ENCODE measurements at places on chromosomes 2 and 18.

- no peak for DNase-seq
Measured at GRCh38 chr18:60846396-60846795, 473.8 kb upstream of the MC4R start.

DNA sequence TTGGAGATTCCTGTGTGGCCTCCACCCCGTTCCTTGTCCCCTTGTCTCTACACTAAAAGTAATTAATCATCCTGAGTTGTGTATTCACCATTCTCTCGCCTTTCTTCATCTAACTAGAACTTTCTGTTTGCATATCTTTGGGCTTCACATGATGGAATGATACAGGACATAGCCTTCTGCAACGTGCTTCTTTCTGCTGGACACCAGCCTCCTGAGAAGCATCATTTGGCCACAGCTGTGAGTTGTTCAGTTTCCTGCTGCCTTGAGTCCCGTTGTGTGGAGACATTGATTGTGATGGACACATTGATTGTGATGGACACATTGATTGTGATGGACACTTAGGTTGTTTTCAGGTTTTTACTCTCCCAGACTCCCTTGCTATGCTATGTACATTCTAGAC lies 139.3 kb downstream of the KCTD1 start:
- DNase-seq = no peak

DNA sequence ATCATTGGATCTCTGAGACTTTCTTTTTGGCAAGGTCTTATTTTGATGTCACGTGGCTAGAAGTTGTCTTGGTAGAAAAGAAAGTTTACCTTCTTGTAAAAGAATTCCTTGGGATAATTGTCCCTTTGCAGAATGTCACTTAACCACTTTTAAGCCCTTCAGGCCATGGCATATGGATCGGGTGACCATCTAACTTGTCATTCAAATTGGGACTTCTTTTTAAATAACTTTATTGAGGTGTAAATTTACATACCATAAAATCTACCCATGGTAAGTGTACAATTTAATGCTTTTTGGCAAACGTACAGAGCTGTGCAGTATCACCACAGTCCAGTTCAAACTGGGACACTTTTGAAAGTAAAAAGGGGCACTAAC lies 24.6 kb downstream of the ARMC9 start:
- DNase-seq = no peak

GRCh38 chr2:66574701-66575624 lies 140.0 kb downstream of the MEIS1 start:
- DNase-seq = peak; percentile 44

- DNase-seq = no peak
Measured at GRCh38 chr2:170500770-170501169, 214.4 kb upstream of the SP5 start.

GRCh38 chr2:189862751-189863150 lies 78.5 kb downstream of the PMS1 start:
- no peak for DNase-seq

DNA sequence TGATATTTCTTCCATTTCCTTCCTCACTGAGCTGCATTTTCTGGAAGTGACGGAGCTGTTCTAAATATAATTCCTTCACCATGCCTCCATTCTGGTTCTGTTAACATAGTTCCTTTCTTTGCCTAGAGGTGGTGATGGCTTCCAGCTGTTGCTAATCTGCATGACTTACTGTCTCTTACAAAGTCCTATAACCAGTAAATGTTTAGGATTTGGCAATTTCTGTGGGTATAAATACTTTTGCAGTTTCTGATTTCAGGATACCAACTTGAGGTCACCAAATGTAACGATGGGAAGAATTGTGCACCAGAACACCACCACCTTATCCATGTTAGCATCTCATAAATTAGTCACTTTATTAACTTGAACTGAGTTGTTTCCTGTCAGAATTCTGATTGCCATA lies 101.7 kb upstream of the FN1 start:
- no peak for DNase-seq

DNA sequence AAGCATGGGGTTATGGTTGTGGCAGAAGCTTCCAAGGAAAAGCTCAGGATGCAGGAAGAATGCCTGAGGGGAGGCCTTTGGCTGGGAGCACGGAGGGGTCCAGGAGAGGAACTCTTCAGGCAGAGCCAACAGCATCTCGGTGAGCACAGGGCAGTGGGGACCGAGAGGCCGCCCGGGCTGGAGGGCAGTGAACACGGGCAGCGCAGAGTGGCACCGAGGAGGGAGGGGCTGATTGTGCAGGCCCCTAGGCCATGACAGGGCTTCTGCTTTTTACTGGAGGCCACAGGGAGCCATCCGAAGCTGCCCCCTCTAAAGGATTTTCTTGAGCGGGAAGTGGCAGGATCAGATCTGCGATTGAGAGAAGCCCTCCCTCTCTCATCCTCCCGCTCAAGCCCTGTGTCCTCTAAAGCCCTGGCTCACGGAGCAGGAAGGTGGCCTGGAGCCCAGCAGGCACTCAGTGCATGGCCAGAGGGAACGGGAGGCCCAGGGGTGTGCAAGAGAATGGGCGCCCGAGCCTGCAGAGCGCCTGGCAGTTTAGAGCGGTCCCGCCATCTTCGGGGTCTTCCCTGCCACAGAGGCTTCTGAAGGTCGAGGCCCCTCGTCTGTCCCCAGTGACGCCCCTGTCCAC lies 110.0 kb upstream of the STON1 start:
- DNase-seq = no peak

DNA sequence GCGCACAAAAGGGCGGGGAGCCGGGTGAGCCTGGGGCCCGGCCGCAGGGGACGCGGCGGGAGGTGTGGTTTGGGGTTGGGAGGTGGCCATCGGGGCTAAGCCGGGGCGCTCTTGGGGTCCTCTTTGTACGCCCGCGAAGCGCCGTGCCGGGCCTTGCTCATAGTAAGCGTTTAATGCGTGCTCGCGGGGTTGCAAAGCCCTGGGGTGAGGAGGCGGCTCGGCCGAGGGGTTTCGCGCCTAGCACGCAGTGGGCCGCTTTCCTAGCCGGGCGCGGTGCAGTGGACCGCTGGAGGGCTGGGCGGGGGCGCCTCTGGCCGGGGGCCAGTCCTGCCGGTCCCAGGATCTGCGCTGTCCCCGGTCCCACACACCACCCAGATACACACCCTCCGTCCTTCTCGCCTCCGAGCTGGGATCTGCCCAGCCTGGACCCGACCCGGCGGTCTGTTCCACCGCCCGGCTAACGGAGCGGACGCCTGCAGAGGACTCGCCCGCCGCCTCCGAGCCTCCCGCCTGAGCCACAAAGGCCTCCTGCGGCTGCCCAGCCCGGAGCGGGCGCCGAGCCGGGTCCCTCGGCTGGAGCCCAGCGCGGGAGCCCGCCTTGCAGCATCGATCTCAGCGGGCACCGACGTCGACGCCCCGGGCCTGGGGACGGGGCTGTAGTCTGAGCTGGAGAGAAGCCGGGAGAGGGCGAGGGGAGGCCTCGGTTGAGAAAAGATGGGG lies 564 bp downstream of the DPYSL5 start:
- no peak for DNase-seq

- no peak for DNase-seq
Measured at GRCh38 chr2:61172671-61173070, 10.7 kb downstream of the C2orf74 start.

GRCh38 chr2:129923265-129924091 lies 56.0 kb upstream of the RAB6C start:
- DNase-seq = no peak

GRCh38 chr2:171846894-171847293 lies 47.1 kb downstream of the SLC25A12 start:
- no peak for DNase-seq

DNA sequence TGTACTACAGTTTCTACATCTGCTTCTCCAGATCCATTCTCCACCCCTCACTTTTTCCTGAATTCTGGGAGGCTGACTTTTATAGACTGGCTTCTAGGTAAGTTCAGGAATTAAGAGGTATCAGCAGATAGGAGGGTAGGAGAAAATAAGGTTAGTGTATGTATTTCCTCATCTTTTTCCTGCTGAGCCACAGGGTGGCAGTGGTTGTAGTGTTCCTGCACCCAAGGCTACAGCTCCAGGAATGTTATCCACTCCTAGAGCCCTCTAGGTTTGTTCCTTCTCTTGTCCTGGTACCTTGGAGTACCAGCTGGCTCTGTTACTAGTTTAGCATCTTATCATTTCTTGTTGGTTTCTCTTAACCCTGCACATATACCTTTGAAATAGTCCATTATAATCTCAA lies 40.7 kb upstream of the C2orf66 start:
- DNase-seq = peak; percentile 32

GRCh38 chr2:163471947-163472346 lies 263.9 kb downstream of the FIGN start:
- DNase-seq = no peak

- no peak for DNase-seq
Measured at GRCh38 chr2:100934504-100935371, 67.4 kb upstream of the RPL31 start.

DNA sequence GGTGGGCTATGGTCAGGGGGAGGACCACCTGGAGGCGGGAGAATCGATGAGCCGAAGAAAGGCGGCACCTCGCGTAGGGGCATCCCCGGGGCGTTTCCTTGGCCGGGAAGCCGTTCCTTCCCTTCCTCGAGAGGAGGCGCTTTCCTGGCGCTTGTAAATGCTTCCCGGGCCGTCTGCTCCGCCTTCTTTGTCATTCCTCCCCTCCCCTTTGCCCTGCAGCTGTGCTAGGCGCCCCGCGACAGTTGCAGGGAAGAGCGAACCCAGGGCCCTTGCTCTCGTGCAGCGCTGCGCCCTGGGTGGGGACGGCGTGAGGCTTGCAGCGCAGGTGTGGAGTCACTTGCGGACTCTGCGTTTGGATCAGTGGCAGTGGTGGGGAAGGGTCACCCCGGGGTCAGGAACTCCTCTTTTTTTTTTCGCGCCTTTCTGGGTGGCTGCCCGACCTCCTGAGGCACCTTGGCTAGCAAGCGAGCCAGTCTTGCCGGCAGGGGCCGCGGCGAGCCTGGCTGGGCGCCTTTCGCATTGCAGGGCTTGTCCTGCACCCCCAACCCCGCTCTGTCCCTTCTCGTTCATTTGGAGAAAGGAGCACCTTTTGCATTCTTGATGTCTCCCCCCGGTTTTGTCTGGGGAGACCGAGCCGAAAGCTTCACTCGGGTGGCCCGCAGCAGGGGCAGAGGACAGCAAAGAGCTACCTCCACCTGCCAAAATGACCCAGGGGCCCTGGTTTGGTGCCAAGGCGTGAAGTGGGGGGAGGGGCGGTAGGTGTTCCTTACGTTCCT lies 858 bp downstream of the KCNS3 start:
- peak; percentile 87 for DNase-seq

GRCh38 chr2:216735086-216735485 lies 39.7 kb upstream of the IGFBP5 start:
- DNase-seq = no peak

GRCh38 chr2:20573620-20574422 lies 77.1 kb downstream of the HS1BP3 start:
- peak; percentile 33 for DNase-seq

DNA sequence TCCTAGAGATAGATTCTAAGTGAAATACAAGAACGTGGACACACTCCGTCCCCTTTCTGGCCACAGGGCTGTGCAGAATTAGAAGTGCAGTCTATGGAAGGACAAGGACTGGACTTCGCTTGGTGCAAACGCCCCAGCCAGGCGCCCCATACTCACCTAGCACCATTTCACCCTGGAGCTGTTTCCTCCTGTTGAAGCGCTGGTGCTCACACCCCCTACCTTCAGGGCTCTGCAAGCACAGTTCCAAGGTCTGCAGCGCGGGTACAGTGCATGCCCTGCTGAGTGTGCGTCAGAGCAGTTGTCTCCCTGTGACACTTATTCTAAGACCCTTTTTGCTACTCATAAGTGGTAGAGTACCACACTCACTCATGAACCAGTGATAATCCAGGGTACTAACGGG lies 3.0 kb downstream of the HPCAL1 start:
- DNase-seq = peak; percentile 21

DNA sequence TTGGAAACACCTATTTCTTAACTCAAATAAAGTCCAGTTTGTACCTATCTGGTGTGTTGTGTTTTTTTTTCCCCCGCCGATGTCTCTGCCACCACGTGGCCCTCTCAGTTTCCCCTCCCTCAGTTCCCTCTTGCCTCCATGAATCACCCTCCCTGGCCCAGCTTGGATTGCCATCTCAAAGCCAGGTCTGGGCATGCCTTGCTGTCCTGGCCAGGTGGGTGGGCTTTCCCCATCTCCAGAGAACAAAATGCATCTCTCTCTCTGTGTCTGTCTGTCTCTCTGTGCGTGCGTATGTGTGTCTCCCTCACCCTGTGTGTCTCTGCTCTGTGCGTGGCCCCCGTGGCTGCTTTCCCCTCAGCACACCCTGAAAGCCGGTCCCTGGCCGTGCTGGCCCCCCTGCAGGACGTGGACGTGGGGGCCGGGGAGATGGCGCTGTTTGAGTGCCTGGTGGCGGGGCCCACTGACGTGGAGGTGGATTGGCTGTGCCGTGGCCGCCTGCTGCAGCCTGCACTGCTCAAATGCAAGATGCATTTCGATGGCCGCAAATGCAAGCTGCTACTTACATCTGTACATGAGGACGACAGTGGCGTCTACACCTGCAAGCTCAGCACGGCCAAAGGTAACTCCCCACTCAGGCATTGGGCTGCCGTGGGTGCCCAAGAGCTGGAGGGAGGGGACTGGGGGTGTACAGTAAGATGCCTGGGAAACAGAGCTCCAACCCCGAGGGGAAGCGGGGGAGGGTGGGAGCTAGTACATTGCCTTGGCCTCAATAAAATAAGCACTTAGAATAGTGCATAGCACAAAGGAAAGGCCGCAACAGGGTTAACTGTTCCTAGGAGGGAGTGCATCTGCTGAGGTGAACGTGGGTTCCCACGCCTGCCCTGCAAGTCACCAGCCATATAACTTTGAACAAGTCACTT lies 31.6 kb upstream of the GMPPA start:
- no peak for DNase-seq

DNA sequence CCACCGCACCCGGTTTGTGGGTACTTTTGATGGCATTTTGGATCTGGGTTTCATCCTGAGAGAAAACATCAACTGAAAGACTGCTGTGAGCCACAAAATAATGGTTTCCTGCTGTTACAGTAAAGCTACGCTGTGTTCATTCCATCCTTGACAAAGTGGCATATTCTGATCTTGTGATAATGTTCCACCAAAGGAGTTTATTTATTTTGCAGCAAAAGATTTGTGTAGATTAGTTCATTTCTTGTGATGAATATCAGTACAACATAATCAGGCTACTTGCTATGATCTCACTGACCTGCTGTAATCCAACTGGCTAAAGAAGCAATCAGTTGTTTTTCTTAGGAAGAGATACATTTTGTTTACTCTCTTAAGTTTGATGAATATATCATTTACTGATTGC lies 45.0 kb downstream of the EEF1B2 start:
- DNase-seq = no peak

GRCh38 chr2:149290662-149291061 lies 39.7 kb upstream of the LYPD6 start:
- no peak for DNase-seq

- peak; percentile 52 for DNase-seq
Measured at GRCh38 chr2:197378494-197379307, 56.1 kb downstream of the SF3B1 start.

DNA sequence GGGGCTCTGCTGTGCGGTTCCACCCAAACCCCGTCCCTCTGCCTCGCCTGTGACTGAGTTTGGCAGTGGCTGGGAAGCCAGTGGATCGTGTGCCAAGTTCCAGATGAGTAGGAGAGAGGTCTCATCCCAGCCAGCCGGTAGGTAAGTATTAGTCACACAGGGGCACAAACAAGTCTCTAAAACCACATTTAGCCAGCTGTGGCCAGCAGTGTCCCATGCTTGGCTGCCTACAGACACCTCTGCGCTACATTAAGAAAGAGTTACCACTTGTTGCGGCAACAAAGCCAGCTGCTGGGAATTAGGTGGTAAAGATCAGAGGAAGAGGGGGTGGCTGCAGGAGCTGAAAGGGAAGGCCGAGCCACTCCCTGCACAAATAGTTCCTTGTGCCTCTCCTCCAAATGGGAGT lies 81.2 kb downstream of the GATA6 start:
- peak; percentile 68 for DNase-seq
